ENCODE measurements at places on chromosomes 1 and 21.

DNA sequence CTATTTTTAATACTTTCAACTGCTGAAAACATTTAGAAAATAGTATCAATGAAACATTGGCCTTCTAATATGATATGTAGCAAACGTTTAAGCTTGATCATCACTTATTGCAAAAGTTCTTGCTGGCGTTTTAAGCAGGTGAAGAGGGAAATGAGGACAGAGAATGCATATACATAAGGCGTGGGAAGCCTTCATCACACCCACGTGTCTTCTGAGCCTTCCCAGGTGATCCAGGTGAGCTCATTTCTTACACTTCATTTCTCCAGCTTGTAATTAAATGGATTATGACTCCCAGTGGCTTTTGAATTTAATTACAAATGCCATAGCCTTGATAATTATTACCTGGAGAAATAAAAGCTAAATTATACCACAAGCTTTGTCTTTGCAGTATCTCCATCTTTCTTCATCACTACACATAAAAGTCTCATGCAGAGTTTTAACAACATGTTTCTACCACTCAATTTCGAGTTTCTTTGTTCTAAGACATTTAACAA is 1973.8 kb downstream of the MRPL39 start:
- DNase-seq = no peak

GRCh38 chr1:222557148-222557547 is 9.2 kb upstream of the HHIPL2 start:
- no peak for DNase-seq

DNA sequence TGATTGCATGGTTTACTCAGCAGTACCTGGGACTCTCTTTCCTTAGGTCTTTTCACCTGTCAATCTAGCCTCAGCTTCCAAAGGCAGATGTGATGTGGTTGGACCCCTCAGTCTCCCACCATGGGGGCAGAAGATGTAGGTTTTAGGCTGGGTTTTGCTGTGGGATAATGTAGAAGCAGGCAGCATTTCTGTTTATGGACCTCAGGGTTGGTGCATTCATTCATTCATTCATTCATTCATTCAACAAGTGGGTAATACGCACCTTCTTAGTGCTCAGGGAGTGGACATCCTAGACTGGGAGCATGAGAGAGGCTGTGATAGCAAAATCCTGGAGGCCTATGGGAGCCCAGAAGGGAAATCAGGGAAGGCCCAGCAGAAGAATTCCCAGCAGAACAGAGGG is 209.6 kb downstream of the TRABD2B start:
- no peak for DNase-seq

DNA sequence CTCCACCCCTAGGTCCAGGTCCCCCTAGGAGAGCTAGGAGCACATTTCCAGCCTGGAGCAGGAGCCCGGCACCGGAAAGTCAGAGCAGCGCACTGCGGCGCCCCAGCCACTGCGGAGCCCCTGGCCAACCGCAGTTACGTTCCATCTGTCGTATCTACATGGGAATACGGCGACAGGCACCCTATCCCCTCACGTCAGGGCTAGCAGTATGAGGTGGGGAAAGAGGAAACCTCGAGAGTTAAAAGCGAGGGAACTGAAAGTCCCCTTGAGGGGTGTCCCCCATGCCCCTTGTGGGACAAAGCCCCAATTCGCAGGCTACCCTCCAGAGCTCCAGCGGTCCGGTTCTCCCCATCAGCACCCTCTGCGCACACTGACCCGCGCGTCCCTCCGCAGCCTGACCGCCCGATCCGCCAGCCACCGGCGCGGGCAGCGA is 995 bp downstream of the COLGALT2 start:
- DNase-seq = no peak

- no peak for DNase-seq
These were observed 122.1 kb downstream of the TRABD2B start for GRCh38 chr1:47875036-47875435.

DNA sequence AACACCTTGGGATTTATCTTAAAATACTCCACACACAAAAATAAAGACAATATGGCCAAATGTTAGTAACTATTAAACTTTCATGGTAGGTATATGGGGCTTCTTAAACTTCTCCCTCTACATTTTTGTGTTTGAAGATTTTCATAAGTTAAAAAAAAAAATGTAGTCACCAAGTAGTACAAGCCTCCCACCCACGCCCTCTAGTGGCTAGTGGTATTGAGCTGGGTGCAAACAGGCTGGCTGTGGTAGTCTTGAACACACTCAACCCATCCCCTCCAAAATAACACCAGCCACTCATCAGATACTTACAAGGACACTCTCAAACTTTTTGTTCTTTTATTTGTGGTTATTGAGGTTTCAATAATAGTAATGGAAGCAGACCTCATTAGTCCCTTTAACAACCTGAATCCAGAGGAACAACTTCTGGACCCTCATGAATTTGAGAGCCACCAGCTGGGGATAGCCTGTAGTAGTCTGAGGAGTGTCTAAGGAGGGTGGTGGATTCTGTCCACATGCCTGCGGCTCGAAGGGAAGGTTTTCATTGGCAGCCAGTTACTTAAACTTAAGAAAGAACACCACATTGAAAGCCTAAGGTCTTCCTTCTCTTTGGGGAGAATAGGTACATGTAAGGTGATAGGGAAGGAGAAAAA is 15.6 kb downstream of the RD3 start:
- peak; percentile 55 for DNase-seq

GRCh38 chr1:6103854-6104530 is 58.3 kb downstream of the KCNAB2 start:
- DNase-seq = no peak

- DNase-seq = no peak
These were observed 593.3 kb downstream of the MATN1 start for GRCh38 chr1:30130099-30130498.

DNA sequence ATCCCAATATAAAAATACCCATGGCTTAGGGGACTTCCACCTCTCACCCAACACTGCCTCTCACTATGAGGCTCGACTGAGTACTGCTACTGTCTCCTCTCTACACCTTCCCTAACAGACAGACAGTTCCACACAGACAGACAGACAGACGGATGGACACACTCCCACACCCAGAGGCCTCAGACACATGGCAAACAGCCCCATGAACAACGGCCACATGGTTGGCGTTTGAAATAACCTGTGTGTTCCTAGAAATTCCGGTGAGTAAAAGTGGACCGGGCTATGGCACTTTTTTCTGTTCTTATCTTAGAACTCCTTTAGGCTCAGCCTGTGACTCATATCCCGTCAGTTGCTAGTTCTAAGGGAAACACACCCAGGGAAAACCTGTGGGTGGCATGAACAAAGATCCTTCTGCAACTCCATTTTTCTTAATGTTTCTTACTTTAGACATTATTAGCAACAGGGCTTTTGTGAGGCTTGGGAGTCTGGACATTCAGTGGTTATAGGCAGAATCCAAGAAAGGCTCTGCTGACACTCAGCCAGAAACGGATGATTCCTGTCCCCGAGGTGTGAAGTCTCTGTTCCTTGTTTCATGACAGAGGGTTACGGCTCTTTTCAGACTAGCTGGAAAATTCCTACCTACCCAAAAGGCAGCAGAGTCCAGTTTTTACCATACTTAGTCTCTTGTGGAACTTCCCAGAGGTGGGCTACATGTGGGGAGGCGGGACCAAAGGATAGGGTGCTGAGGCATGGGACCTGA is 90.5 kb upstream of the TLR5 start:
- peak; percentile 91 for DNase-seq

DNA sequence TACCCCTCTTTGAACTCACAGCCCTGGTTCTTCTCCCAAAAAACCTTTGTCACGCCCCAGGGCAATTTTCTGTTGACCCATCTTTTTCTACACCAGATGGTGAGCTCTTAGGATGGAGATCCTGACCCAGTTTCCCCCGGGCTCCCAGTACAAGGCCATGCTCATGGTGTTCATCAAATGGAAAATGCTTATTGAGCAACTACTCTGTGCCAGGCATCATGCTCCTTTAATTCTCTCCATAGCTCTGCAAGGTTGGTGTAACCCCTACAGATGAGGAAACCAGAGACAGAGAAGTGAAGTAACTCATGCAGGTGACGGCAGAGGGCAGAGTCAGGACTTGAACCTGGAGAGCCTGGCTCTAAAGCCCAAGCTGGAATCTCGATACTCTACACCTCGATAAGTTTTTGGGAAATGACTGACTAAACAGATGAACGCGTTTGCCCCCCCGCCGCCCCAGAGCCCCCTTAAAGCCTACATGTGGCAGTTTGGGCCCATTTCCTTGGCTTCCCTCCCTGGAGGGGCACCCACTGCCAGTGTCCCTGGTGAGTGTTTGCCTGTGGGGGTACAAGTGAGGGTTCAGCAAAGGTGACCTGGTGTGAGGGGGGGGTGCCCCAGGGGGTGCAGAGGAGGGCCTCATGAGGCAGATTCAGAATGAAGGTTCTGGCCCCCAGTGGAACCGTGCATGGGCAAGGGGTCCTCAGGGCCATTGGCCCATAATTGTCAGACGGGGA is 30.2 kb upstream of the RUNX3 start:
- no peak for DNase-seq

DNA sequence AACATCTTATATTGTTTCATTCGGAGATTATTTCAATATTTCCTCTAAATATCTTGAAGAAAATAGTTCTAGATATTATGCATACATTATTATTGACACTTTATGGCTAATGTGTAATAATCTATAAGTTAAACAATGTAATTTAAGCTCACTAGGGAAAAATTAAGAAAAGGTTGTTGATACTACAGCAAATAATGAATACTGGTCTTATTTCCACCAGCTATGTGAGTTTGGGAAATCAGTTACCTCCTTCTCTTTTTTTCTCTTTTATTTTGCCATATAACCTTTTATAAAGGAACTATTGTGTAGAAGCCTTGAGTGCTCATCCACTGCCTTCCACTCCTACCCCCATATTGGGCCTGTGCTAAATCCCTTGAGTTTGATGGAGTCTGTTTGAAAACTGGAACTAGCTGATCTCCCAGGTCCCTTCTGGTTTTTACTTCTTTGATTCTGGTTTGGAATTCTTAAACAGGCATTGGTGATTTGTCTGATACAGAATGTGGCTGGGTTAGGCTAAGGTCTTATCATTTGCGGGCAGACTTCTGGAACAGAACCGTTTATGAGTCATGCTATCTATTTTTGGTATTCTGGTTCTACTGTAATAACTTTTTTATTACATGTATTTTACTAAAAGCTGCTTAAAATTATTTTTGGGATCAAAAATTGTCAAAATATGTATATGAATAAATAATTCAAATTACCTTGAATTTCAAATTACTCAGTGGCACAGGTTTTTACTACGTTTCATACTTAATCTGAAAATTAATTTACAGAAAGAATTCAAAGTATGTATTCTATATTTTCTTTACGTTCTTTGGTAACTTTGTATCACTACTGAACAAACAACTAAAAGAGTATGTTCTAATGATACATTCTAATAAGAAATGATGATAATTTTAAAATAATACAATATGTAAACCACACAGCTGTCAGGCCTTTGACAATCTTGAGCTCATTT is 5.0 kb upstream of the CDC14A start:
- DNase-seq = peak; percentile 10

DNA sequence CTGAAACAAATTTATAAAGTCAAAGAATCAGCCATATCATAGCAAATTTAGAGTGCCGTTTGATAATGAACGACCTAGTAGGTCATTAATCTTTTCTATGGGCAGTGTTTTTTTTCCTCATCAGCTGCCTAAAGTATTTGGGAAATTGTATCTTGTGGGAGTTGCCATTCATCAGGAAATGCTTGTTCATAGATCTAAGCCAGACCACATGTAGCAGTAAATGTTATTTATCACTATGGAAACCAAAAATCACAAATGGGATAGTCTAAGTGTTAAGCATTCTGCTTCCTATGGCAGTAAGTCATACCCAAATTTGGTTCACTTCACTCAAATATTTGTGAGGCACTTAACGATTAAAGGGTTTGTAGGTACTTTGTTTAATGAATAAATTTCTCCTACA is 52.9 kb downstream of the LRRC8D start:
- peak; percentile 52 for DNase-seq

GRCh38 chr1:225608014-225608796 is 44.7 kb downstream of the ENAH start:
- DNase-seq = no peak

- no peak for DNase-seq
These were observed 279.1 kb downstream of the PCP4 start for GRCh38 chr21:40146216-40146837.

Data from HT1080 (cell line).